Right ventricle myocardium superior (tissue), 1 donor: ENCODE measurements at places on chromosomes 7 and 10. TPM values are rescaled to one million over a fixed set of nuclear protein-coding genes. Genes with fewer than 3 reads are reported as not detected.

The C10orf67 gene
- total RNA-seq: 0.54 TPM

The NCOA4 gene
- total RNA-seq: 282 TPM

The ITGA8 gene
- 1.1 TPM for total RNA-seq

The CPA1 gene
- total RNA-seq: not detected

The CCDC186 gene
- total RNA-seq: 15.3 TPM

The NPTX2 gene
- 3.4 TPM for total RNA-seq

The DRGX gene
- not detected for total RNA-seq

The GUSB gene
- total RNA-seq: 16.1 TPM

The SLC16A9 gene
- 0.48 TPM for total RNA-seq

The CXCL12 gene
- total RNA-seq: 117 TPM

The CRPPA gene
- 8.7 TPM for total RNA-seq

The POLR2J2 gene
- 1.7 TPM for total RNA-seq

The EGR2 gene
- total RNA-seq: 0.19 TPM

The H2BK1 gene
- not detected for total RNA-seq

The OR6V1 gene
- total RNA-seq: not detected

The LRRD1 gene
- total RNA-seq: not detected

GRCh38 chr7:74199551-74200355 lies 10.1 kb upstream of the LAT2 start:
- no peak for DNase-seq

GRCh38 chr7:107917763-107918651 lies 27.0 kb downstream of the DLD start:
- no peak for DNase-seq

GRCh38 chr10:88923520-88923919 lies 29.1 kb downstream of the ACTA2 start:
- DNase-seq: no peak

DNA sequence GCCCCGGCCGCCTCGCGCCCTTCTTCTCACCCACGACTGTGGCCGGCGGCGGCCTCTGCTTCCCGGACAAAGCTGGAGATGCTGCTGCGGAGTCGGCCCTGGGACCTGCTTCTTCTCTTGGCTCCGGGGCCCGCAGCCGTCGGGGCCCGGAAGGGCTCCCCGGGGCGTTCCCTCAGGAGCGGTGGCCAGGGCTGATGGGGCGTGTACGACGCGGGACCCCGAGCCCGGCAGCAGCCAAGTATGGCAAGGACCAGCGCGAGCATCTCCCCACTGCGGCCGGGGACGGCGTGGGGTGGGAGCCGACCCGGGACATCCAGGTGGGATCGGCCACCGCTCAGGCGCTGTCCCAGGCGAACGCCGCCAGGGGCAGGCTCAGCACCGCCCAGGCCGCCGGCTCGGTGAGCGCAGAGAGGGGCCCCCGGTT lies 27.6 kb upstream of the BMS1 start:
- no peak for DNase-seq

GRCh38 chr10:93224005-93224779 lies 150.5 kb downstream of the CYP26A1 start:
- DNase-seq: no peak

DNA sequence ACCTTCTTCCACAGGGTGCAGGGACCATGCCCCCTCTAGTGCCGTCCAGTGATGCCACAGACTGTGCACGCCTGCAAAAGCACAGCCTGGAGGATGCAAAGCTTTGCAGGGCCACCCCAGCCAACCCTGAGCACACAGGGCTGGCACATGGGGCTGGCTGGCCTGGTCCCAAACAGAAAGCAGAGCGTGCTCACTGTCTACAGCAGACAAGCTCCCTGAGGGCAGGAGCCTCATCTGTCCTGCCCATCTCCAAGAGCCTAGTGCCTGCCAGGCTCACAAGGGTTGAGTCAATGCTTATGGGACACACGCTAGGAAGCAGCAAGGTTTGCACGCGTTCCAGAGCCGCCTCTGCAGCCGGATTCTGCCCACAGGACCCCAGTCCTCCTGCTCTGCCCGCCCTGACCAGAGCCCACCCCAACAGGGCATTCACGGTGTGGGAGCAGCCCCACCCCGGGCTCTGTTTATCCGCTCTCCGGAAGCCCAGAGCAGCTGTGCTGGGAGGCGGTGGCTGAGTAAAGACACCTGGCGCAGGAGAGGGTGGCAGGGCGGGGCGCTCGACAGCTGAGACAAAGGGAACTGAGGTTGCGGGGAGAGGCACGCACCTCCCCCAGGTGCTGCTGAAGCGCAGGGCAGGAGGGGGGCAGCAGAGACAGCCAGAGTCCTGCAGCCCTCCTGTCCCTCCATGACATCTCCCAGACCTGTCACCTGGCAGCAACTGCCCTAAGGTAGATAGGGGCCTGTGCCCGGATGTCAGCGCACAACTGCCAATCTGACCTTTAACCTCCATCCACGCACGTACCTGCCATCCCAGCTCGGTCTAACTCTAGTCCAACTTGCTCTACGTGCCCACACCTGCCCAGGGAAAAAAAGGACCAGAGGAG lies 4.3 kb downstream of the KCNH2 start:
- DNase-seq: peak; percentile 33

DNA sequence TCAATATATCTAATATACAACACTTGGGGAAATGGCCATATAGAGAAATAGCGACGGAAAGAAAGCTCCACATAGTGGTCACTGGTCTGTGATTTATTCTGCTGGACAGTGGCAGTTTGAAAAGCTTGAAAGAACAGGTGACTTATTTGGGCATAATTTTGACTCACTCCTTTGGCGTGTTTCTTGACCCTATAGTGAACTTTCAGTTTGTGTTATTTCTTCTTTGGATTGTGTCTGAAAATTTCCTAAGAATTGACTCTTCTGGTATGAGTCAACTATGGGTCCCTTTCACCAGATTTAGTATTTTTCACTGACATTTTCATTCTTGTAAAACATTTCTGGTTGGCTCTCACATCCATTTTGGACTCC lies 25.8 kb upstream of the IMMP2L start:
- DNase-seq: no peak

DNA sequence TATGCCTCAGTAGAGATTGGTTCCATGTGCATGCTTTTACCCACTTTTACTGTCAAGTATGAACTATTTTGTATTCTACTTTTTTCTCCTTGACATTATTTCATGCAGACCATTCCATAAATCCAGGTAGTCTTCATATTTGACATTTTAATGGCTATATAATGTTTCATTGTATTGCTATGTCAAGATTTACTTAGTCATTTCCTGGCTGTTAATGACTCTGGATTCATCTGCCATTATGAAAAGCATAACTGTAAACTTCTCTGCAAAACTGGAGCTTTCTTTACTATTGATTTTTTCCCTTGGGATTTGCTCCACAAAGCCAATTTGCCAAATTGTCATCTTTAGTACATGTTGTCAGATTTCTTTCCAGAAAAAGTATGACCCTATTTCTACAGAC lies 6.8 kb upstream of the MSRB2 start:
- no peak for DNase-seq

- DNase-seq: no peak
Observed at GRCh38 chr10:72063703-72064391, 24.5 kb downstream of the SPOCK2 start.

- no peak for DNase-seq
Observed at GRCh38 chr7:31114593-31115343, 62.7 kb downstream of the ADCYAP1R1 start.

DNA sequence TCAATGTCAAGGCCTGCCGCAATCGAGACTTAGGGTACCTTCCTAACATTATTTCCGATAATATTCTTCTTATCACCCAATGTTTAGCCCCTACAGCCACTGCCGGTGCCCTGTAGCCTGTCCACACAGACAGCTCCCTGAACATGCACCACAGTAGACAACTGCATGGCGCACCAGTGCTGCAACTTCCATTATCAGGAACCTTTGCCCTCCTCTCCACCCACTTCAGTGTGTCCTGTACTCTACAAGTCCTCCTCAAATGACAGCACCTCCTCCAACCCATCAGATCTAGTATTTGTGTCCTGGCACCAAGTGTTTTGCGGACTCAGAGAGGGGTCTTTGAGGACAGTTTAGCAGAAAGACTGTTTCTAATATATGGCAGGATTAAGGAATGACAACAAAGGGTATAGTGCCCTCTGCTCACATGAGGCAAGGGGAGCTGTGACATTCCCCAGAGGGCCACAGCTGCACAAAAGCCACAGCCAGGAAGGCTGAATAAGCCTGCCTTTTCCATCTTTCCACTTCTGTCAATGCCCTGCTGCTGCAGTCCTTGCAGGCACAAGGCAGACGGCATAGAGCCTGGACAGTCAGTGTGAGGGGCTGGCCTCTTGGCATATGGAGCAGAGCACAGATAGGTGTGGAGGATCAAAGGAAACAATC lies 335.4 kb downstream of the PARD3 start:
- DNase-seq: no peak

DNA sequence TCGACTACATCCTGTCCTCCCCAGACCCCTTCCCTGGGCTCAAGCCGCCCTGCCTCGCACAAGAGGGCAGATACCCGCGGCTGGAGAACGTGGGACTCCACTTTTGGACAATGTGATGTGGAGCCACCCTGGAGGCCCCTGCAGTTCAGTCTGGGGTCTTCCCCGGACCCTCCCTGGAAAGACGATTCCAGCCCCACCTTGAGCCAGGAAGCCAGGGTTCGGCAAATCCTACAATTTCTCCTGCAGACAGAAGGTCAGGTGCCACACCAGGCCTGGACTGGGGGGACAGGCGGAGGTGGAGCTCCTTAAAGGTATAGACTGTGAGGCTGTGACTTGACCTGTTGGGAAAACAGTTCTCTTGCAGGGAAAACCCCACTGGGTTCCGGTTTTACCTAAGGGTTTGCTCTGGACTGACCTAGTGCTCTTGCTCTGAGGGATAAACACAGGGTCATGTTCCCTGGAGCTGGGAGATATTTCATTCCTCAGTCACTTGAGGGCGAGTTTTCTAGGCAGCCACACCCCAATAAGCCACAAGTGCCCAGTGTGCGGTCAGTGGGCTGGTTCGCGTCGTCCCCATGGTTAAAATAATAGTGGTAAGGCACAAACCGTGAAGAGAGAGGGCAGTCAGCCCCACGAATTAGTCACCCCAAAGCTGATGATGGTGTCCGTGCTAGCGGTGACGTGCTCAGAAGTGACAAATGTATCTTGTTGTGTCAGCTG lies 1.6 kb downstream of the FOXL3 start:
- no peak for DNase-seq

- DNase-seq: no peak
Observed at GRCh38 chr10:115956225-115957011, 316.6 kb downstream of the GFRA1 start.

GRCh38 chr7:104986628-104987259 lies 27.3 kb upstream of the KMT2E start:
- DNase-seq: no peak

GRCh38 chr10:61350068-61350467 lies 103.1 kb downstream of the TMEM26 start:
- DNase-seq: no peak

GRCh38 chr10:50394832-50395231 lies 143.5 kb upstream of the ASAH2 start:
- DNase-seq: no peak

- DNase-seq: no peak
Observed at GRCh38 chr7:15219758-15220157, 317.2 kb upstream of the DGKB start.

GRCh38 chr7:101957744-101958525 lies 140.5 kb downstream of the CUX1 start:
- DNase-seq: peak; percentile 17

- no peak for DNase-seq
Observed at GRCh38 chr10:110864662-110865140, 7.0 kb upstream of the PDCD4 start.

GRCh38 chr10:70265032-70265689 lies 18.6 kb downstream of the NPFFR1 start:
- no peak for DNase-seq

DNA sequence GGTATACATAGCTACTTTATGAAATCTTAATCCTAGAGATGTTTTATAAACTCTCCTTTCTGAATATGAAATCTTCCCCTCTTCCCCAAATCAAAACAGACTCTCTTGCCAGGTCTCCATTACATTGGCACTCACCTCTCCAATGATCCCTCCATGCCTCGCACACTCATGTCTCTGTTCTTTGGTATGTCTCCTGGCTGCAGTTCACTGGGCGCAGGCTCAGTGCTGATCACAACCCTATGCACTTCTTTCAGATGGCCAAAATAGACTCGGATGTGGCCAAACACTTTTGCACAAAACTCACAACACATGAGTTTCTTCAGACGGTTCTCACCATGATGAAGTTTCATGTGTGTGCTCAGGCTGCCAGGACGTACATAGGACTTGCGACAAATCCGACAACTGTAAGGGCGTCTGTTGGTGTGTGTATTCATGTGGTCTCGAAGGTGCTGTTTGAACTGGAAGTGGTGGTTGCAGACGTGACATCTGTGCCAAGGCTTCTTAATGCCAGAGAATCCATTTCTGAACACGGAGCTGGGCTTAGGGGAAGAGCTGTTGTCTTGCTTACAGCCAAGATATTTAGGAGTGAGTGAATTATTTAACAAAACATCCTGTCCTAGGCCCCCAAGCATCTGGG lies 183.2 kb downstream of the ZNF438 start:
- DNase-seq: no peak

DNA sequence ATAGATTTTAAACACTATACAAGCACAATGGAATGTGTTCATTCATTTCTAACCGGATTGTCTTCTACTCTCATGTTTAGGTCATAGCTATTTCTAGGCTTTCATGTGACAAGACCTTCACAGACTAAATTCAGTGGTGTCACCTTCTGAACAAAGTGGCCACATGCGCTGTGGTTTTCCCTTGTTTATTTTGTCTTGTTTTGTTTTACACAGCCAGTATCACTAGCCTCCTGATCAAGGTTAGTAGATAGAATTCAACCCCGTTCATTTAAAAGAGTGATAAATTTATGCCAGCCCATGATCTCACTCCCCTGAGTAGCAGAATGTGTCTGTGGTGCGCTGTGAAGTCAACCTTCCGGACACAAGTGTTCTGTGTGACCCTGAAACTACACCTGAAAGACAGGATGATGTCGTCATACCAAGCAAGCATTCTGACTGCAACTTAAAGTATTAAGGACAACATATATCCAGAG lies 209.1 kb downstream of the CREB5 start:
- DNase-seq: no peak

DNA sequence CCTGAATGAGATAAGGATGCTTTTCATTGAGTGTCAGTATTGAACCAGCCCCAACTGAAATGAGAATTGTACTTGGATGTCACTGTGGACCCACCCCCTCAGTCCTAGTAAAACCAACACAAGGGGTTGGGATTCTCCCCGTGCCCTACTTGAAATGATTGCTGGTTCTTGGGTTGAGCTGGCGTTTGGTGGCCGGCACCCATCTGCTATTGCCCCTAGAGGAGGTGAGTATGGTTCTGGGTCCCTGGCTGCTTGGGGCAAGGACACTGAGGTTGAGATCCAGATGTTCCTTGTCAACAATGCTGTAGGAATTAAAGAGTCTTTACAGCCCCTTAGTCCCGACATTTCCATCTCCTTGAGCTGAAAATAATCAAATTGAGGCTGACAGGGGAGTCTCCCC lies 170.0 kb upstream of the ZNF32 start:
- no peak for DNase-seq

GRCh38 chr7:67644151-67644550 lies 647.5 kb downstream of the TYW1 start:
- peak; percentile 47 for DNase-seq

DNA sequence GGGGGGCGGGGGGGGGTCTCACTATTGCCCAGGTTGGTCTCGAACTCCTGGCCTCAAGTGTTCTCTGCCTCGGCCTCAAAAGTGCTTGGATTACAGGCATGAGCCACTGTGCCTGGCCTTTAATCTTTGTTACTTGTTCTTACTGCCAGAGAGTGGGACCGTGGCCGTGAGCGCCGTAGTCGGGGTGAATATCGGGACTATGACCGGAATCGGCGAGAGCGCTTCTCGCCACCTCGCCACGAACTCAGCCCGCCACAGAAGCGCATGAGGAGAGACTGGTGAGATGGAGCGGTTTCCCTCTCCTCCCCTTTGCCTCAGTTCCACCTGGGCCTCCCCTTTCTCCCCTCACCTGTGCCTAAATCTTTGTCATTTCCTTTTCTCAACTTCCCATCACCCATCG lies 6.2 kb downstream of the SRRT start:
- DNase-seq: no peak
